Activated CD4-positive, alpha-beta T cell treated with anti-CD3 and anti-CD28 coated beads for 4 hours (primary cell): ENCODE measurements at places on chromosomes 1 and 21.
A peak's percentile ranks its signal among the peaks of the same experiment; 100 is the strongest.

DNA sequence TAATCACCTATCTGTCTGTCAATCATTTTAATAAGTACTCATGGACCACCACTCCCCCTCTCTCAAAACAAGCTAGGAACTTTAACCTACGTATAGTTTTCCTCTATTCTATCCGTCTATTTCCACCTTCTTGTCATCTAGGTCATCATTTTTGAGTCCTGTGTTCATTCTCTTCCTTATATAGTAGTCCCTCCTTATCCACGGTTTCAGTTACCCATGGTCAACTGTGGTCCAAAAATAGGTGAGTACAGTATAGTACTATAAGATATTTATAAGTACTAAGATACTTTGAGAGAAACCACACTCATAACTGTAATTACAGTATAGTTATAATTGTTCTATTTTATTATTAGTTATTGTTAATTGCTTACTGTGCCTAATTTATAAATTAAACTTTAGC lies 7.5 kb downstream of the PKN2 start:
- DNase-seq = no peak

DNA sequence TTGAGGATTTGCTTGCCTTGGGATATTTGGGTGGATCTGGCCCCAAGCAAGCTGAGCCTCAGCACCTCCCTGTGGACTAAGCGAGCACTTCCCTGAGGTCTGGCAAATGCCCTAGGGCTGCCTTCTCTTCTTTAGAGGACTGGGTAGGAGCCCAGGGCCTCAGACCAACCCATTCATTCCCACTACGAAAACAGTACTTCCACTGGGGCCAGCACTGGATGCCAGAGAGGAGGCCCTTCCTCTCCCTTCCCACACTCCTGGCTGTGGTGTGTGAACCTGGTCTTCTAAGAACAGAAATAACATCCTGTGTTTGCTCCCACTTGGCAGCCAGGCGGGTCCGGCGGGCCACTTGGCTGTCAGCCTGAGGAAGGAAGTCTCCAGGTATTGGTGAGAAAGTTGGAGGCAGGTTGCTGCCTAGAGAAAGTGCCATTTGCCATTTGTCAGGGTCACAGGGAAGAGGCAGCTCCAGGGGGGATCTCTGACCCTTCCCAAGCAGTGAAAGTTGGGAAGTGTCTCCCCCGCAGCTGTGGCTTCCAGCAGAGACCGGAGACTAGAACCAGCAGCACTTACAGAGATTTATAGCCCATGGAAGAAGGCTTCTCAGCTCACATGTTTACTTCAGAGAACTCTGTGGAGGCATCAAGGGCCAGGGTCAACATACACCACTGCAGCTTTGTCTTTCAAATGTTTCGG lies 323.5 kb downstream of the SIPA1L2 start:
- no peak for DNase-seq

GRCh38 chr1:165759095-165759494 lies 9.6 kb downstream of the TMCO1 start:
- DNase-seq = no peak

DNA sequence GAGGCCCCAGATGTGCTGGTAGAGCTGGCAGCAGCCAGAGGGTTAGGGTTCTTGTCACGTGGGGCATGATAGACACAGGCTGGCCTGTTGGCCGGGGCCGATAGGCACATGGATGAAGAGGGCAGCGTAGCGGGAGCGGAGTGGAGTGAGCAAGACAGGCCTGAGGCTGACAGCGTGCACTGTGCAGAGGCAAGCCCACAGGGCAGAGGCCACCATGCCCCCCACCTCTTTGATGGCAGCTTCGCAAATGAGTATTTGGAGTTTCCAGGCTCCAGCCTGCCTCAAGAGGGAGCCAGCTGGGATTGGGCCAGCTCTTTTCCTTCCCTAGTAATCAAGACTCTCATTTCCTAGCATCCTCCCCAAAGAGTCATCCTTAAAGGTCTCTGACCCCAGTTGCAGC lies 43.5 kb downstream of the TMCC2 start:
- no peak for DNase-seq

DNA sequence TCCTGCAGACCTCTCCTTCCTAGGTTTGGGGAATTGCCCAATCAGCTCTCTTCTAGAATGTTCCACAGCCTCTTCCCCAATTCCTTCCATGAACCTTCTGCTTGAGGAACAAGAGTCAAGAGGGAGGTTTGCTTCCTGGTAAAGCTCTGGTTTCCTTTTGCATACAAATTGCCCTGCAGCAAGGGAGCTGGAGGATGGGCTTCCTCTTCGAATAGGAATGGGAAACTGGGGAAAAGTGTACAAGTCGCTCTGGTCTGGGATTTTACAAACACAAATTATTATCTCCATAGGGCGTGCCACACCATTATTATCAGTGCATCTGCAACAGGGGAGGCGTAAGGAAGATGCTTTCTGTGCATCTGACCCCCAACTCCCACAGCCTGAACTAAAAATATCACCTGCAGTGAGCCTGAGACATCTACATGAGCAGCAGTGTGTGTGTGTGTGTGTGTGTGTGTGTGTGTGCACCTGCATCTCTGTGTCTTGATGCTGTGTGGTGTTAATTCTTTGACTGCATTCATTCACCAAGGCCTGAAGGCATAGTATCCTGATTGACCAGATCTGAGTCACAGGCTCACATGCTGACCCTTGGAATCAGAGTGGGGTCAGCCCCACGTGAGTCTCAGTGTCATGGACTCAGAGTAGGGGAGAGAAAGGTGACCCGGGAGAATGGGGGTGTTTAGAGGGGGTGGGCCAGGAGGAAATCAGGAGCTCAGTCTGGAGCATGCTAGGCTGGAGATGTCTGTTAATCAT lies 272.9 kb downstream of the KAZN start:
- no peak for DNase-seq

DNA sequence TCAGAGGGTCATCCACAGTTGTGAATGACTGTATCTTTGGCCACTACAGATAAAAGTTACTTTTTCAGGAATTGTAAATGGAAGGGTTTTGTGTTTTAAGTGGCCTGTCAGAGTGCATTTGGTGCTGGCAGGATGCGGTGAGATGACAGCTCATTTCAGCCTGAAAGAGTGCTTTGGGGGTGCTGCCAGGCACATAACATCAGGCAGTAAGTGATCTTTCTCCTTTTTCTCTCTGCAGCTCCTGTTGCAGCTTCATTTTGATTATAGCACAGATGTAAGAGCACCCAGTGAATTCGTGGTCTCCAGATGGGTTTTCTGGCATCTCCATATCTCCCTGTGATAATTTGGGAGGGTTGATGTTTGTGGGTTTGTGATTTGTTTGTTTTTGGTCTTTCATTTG lies 14.8 kb upstream of the FAM163A start:
- no peak for DNase-seq

DNA sequence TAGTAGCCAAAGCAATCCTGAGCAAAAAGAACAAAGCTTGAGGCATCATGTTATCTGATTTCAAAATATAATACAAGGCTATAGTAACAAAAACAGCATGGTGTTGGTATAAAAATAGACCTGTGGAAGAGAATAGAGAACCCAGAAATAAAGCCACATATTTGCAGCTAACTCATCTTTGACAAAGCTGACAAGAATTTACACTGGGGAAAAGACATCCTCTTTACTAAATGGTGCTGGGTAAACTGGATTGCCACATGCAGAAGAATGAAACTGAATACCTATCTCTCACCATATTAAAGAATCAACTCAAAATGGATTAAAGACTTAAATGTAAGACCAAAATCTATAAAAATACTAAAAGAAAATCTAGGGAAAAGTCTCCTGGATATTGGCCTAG lies 59.5 kb upstream of the CD55 start:
- no peak for DNase-seq

DNA sequence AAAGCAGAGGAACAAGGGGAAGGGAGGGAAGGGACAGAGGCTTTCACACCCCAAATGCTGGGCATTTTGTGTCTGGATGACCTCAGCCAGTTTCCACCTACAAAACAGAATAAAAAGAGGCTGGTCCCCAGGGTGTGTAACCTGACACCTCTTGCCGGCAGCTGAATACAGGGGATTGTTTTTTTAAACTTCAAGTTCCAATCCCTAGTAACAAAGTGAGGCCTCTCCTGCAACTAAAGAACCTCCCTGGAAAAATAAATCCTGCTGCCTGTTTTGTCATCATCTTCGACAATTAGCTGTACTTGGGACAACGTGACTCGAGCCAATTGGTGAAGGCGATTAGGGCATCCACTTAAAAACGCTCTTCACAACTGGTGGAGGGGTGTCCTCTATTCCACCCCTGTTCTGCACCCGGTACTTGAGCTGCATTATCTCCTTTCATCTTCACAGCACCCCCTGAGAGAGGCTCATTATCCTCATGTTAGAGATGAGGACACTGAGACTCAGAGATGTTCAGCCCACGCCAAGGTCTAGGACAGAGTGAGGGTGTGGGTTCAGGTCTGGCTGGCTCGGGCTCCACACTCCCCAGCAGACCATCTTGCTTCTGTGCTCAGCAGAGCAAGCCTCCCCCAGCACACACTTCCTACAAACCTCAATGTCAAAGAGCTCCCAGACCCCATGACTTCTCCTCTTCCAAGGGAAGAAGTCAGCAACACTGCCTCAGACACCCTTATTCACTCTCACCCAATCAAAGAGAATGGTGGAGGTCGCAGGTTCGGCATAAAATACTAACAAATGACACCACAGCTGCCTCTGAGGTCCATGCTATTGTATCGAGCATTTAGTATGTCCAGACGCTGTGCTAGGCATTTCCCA lies 15.2 kb downstream of the ITPKB start:
- no peak for DNase-seq

GRCh38 chr1:237760951-237761350 lies 129.8 kb downstream of the ZP4 start:
- no peak for DNase-seq

DNA sequence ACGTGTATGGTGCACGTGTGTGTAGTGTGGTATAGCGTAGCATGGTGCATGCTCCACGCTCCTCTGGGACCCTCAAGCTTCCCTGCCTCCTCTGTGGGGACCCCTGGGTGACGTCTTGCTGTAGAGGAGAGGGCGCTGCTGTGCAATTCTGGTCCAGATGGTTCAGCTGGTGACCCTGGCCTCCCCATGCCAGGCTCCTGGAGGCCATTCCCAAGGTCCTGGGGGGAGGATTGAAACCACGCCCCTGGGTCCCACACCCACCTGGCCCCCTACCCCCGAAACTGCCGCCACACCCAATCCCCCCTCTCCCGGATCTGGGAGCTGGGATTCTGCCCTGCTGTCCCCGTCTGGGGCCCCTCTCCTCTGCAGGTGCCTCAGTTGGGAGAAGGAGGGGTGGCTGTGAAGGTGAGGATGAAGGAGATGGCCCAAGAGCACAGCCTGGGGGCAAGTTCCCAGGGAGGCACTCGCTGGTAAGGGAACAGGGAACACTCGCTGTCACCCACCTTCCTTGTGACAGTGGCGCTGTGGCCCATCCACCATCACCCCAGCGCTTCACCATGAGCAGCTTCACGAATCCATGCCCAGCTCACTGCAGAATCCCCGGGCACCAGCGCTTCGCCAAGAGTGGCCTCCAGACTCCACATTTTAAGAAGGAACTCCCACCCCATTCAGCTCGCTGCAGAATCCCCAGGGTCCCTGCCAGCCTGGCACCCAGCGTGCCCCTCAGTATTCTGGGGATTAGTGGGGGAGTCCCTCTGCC lies 38.0 kb downstream of the WDR4 start:
- no peak for DNase-seq

DNA sequence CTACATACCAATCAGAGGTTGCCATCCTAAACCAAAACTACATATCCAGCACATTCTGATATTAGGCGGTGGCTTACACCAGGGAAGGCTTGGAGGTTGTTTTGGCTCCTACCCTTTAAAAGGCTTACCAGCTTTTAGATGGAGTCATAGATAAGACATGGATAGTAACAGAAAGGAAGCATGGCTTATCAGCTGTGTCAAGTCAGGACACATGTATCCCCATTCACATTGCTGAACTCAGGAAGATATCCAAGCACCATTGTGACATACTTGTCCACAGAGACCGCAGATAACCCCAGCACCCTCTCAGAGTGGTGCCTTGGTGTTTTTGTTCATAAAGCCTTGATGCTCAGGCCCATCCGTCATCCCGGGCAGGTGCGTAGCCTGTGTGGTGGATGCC lies 39.7 kb downstream of the ADARB1 start:
- no peak for DNase-seq

- DNase-seq = no peak
Observed at GRCh38 chr1:197911111-197911856, 5.9 kb upstream of the LHX9 start.

DNA sequence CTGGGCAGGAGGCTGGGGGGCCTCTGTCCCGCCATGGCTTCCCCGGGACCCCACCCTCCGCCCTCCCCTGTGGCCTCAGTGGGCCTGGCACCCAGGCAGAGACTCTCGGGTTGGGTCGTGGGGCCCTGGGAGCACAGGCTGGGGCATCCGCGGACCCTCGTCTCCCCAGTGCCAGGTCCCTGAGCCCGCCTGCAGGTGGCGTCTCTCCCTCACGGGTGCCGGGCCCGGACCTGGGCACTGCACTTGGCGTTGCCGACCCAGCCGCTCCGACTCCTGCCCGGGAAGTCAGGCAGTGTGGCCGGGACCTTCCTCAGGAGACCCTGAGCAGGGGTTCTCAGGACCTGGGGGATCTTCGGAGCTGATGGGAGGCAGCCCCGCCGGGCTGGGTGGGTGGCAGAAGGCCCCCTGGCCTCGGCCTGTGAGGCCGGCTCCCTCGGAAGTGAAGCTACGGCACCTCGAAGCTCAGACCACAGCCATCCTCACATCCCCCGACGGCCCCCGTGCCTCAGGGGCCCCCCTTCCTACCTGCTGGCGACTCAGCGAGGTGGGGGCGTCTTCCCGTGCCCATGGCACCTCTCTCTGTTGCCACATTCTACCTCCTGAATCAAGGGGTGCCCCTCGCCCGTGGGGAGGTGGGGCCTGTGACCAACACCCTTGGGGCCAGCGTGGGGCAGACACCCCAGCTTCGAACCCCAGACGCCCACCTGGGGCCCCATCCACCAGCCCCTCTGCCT lies 6.4 kb upstream of the C1orf159 start:
- DNase-seq = peak; percentile 87

- no peak for DNase-seq
Observed at GRCh38 chr1:212147581-212148033, 112.1 kb downstream of the DTL start.

DNA sequence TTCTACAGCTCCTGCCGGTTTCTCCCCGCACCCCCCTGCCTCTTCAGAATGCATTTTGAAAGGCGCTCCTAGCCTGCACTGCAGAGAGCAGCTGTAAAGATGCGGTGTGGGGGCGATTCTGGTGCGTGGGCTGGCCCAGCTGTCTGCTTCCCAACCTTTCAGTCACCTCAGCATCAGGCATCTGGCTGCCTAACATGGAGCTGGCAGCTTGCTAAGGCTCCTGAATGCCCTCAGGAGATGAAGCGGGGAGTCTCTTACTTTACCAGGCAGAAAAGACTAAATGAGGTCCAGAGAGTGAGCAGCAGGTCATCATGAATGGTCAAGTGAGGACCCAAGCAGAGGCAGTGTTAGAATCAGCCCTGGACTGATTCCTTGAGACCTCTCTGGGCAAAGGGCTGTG lies 8.7 kb downstream of the IER5 start:
- DNase-seq = no peak

- no peak for DNase-seq
Observed at GRCh38 chr21:28444111-28444510, 548.6 kb downstream of the LTN1 start.

DNA sequence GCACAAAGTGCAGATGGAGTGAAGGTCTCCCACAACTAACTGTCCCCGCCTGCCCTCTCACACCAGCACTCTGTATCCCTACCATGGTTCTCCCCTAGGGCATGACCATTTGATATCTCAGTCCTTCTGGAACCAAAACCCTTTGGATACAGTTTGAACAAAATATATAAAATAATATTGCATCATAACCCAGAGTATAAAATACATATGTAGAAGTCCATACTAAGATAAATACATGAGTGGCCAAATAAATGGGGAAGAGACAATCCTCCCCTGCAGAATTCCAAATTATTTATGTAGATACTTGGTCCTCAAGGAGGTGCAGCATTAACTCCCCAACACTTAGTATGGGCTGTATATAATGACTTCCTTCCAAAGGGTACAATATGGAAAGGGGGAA lies 207.4 kb downstream of the RRAGC start:
- DNase-seq = no peak
